Trophoblast cell (in vitro differentiated cells and primary cell): ENCODE measurements at places on chromosomes 1 and 21.

DNA sequence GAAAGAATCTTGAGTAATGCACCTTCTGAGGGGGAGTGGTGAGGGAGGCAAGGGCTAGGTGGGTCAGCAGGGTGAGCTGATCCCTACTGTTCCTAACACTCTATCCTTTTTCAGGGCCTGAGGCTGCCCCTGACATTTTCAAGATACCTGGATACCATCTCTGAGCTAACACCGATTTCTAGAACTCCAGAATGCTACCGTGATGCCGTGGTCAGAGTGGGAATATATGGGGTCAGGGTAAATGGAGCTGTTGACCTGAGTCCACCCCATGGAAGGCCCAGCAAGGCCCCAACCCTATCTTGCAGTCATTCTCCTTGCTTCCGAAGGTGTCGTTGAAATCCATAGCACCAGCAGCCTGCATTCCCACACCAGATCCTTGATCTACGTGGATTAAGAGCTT is 18.0 kb upstream of the PTPRF start:
- peak; percentile 80 for DNase-seq

- peak; percentile 71 for DNase-seq
Observed at GRCh38 chr1:209808059-209808581, 2.2 kb upstream of the IRF6 start.

- DNase-seq, result peak; percentile 80
Observed at GRCh38 chr1:54081306-54082270, 28.2 kb downstream of the TCEANC2 start.

GRCh38 chr1:8512504-8512903 is 194.6 kb downstream of the SLC45A1 start:
- DNase-seq, result no peak

GRCh38 chr1:52628614-52629324 is 4.2 kb upstream of the SHISAL2A start:
- DNase-seq, result no peak

DNA sequence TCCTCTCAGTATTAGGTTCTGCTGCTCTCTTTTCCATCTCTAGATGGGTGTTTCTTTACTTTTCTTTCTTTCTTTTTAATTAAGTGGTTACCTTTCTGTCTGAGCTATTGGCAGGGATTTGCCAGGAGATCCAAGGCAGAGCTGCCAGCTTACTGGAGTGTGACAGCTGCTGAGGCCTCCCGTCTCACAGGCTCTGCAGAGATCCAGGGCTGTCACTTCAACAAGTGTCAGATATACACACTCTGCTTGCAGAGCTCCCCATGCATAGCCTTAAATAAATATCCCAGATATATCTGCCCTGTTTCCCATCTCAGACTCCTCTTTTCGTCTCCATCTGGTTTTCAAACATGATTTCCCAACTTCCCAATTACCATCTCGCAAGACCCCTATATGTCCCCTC is 124.3 kb downstream of the NOS1AP start:
- no peak for DNase-seq

- DNase-seq, result no peak
Observed at GRCh38 chr1:152412756-152413155, 1.3 kb downstream of the CRNN start.

DNA sequence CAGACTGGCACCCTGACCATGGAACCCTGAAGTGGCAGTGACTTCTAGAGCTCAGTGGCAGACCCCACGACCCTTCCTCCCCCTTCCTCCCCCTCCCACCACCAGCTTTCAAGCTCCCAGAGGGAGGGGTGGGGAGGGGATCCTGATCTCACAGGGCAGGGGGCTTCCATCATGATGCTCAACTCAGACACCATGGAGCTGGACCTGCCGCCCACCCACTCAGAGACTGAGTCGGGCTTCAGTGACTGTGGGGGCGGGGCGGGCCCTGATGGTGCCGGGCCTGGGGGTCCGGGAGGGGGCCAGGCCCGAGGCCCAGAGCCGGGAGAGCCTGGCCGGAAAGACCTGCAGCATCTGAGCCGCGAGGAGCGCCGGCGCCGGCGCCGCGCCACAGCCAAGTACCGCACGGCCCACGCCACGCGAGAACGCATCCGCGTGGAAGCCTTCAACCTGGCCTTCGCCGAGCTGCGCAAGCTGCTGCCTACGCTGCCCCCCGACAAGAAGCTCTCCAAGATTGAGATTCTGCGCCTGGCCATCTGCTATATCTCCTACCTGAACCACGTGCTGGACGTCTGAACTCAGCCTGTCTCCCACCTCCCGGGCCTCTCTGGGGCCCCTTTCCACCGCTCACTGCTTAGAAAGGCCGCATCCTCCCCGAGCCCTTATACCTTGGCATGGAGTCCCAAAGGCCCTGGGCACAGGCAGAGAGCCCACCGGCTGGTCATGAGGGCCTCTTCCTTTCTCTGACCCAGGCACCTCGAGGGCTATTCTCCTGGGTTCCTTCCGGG is 3.9 kb downstream of the NHLH1 start:
- no peak for DNase-seq

DNA sequence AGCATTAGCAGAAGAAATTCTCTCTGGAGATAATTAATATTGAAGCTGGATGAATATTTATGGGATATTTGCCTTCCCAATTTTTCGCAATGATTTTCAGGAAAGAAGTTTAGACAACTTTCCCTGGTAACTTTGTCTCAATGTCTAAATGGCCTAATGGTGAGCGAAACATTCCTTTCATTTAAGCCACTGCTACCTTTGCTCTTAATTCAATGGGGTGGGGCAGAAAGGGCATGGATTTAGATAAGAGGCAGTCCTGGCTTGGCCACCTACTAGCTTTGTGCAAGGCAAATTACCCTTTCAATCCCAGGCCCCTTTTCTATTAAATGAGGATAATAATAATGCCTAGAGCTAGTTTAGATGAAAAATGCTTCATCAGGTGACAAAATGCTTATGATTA is 27.1 kb upstream of the LYST start:
- no peak for DNase-seq

DNA sequence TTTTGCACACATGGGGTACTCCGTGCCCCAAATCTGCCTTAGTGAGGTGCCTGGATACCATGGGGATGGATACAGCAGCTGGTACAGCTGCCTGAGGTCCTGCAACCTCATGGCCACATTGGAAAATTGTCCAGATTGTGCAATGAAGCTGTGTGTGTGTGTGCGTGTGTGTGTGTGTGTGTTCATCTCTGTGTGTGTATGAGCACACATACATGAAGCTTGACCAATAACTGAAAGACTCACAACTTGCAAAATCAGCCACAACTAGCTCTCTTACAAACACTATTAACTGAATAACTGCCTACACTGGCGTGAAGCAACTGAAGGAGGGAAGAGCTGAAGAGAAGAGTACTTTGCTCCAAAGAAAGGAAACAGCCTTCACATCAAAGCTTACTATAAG is 78.1 kb downstream of the ERG start:
- DNase-seq, result no peak

DNA sequence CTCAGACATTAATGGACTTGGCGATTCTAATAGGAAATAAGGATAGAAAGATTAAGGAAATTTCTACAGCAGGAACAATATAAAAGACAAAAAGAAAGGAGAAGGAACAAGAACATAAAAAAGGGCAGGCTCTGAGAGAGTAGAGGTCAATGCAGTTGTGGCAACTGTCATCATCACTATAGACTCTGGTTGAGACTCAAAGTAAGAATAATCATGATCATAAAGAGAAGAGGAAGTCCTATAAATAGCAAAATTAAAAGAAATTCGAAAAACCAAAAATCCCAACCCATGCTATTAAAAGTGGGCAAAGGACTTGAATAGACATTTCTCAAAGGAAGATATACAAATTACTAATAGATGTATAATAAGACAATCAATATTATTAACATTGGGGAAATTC is 14.4 kb upstream of the XCL1 start:
- DNase-seq, result no peak

DNA sequence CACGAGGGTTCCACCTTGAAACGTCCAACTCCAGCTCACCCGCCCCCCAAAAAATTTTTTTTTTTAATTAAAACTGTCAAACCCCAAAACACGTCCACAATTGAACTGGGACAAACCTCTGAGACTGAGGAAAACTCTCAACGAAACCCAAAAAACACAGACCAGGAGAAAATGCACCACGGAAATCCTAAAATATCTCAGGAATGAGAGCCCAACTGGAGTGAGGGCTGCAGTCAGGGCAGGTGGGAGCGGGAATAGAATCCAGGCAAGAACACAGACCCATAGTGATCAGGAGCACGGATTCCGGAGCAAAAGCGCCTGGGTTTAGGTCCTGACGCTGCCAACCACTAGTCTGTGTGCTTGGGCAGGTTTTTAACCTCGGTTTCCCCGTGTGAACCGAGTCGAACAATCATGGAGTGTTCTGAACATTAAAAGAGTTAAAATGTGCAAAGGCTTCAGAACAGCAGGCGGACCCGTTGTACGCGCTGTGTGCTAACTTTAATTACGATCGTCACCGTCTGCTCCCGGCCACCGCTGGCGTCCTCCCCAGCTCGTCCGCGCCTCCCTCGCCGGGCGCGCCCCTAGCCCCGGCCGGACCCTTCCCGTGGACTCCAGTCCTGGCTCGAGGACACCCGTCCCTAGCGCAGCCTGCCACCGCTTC is 624 bp downstream of the ARHGAP29 start:
- DNase-seq, result peak; percentile 49

GRCh38 chr21:17352996-17353655 is 159.7 kb upstream of the CXADR start:
- no peak for DNase-seq

DNA sequence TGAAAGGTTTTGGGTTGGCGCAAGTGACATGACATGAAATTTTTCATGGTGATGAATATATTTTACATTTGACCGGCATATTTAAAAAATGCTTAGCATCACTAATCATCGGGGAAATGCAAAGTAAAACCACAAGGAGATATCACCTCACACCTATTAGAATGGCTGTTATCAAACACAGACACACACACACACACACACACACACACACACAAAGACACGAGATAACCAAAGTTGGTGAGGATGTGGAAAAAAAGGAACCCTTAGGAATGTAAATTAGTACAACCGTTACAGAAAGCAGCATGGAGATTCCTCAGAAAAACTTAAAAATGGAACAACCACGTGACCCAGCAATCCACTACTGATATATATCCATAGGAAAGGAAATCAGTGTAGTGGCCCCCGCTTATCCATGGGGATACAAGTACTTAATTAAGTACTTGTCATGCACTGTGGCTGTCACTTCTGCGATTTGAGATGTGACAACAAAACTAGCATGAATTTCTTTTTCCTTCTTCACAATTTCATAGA is 15.9 kb upstream of the PRELP start:
- DNase-seq, result no peak

DNA sequence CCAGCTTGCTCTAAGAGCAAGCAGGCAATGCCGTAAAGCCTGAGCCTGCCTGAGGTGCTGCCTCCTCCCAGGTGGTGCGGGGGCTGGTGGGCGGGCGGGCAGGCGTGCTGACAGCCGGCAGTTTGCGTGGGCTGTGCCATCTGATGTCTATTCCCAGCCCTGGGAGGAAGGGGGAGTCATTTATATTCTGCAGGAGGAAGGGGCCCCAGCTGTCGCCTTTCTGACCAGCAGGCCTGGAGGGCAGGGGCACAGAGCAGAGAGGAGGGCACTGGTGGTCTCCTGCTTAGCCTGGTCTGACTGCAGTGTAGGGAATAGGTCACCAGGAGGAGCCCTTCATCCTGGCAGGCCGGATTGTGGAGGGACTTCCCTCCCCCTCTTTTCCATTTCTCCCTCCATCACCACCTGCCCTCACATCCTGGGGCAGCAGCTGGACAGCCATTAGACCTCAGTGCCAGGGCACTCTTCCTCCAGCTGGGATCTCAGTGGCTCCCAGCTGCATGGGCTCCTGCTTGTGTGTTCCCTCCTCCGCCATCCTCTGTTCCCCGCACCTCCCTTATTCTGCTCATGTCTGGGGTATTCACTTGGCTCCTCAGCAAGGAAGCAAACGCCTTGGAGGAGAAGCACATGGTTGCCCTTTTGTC is 4.4 kb downstream of the CYB561D1 start:
- no peak for DNase-seq

DNA sequence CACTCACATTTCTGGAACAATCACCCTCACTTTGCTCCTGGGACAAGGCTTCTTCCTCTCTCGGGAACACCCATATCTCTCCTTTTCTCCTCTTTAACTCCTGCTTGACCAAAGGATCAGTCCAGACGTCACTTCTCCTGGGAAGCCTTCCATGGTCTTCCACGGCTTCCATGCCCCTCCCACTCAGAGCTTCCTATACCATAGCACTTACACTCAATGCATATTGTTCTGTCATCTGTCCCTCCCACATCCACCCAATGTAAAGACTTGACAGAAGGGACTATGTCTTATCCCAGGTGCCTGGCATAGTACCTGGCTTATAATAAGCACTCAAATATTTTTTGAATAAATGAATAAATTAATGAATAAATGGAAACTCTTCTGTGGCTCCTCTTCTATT is 28.2 kb downstream of the CD34 start:
- no peak for DNase-seq

- no peak for DNase-seq
Observed at GRCh38 chr1:8409606-8410005, 91.7 kb downstream of the SLC45A1 start.

GRCh38 chr1:159678939-159679338 is 35.5 kb downstream of the CRP start:
- no peak for DNase-seq

DNA sequence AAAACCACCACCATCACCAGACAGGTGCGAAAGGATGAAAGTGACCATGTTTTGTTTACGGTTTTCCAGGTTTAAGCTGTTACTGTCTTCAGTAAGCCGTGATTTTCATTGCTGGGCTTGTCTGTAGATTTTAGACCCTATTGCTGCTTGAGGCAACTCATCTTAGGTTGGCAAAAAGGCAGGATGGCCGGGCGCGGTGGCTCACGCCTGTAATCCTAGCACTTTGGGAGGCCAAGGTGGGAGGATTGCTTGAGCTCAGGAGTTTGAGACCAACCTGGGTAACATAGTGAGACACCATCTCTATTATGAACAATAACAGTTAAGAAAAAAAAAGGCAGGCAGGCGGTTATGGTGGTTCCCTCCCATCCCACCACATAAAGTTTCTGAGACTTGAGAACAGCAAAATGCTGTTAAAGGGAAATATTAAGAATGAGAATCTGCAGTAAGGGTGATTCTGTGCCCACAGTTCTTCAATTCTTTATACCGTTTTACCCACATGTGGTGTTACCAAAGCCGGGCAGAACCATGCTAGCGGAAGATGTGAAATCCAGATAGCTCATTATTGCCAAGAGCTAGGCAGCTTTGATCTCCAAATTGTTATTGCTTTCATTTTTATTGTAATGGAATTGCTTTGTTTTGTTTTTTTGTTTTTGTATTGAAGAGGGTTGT is 34.5 kb upstream of the TDRD10 start:
- no peak for DNase-seq

GRCh38 chr1:244659694-244660093 is 6.8 kb downstream of the DESI2 start:
- DNase-seq, result no peak

DNA sequence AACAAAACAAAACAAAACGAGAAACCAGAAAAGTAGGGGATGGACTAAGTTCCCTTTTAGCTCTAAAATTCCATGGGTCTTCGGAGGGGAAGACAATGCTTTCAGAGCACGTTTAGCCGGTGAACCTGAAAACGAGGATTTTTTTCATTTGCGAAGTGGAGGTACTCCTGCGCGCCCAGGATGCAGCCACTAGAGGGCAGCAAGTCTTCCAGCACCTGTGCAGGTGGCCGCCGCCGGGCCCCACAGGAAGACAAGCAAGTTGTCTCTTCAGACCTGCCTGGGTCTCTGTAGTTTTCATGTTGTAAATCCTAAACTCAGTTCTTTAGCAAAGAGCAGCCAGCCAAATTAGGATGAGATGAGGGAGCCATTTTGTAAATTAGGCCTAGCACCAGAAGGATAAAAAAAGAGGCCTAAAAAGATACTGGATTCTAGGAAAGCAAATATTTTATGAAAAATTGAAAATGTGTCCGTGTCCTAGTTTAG is 17.7 kb upstream of the SNX27 start:
- peak; percentile 66 for DNase-seq

- peak; percentile 42 for DNase-seq
Observed at GRCh38 chr1:204493145-204493983, 1.2 kb downstream of the PIK3C2B start.
